ENCODE measurements at places on chromosomes 13 and 19.

GRCh38 chr19:17610384-17610783 lies 54.9 kb downstream of the COLGALT1 start:
- DNase-seq = no peak

DNA sequence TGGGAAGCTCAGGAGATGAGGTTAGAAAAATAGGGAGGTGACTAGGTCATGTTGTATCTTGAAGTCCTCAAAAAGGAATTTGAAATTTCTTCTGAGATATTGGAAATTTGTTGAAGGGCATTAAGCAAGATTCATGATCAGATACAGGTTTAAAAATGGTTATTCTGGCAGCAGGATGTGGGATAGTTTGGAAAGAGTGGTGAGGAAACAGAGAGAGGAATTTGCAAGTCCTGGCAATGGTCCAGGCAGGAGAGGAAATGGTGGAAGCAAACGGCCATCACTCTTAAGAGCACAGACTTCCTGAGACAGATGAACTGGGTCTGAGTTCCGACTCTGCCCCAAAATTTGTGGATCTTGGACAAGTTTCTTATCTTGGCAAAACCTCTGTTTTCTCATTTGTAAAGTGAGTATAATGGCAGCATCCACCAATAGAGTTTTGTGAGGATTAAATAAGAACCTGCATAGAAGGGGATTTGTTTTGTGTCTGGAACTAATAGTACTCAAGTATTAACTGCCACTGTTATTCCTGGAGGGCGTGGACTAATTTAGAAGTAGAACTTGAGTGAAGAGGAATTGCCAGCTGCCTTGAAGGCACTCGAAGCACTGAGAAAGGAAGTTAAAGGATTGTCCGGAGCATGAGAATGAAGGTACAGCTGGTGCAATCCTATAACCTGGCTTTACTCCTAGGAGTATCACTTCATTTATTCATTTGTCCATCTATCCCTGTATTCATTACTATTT lies 99.6 kb downstream of the CCNA1 start:
- DNase-seq = no peak

DNA sequence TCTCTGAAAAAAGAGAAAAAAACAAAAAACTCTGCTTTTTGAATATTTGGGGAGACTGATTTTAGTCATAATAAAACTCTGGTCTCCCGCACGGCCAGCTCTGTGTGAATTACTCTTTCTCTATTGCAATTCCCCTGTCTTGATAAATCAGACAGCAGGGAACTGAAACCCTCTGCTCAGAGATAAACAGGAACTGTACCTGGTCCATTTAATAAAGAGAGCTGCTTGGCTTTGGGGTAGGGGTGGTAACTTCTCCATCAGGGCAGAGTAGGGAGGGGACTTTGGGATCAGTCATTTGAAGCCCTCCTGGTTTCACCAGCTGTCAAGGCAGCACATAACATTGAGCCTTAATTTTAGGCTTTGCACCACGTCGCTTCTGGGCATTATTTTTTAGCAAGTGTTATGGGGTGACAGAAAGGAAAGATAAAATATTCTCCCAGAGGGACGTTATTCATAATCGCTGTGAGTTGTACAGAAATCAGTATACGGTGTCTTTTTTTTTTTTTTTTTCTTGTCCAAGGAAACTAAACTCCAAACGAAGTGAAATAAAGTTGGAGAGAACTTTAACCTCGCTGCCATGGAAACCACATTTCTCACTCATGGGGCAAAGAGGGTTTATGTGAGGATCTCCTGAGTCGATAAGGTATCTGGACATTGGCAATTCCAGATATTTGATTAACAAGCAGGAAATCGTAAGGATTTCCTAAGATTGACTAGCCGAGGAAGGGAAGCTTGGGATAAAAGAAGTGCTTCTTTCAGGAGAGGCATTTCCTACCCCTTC lies 99.0 kb upstream of the MRI1 start:
- no peak for DNase-seq

DNA sequence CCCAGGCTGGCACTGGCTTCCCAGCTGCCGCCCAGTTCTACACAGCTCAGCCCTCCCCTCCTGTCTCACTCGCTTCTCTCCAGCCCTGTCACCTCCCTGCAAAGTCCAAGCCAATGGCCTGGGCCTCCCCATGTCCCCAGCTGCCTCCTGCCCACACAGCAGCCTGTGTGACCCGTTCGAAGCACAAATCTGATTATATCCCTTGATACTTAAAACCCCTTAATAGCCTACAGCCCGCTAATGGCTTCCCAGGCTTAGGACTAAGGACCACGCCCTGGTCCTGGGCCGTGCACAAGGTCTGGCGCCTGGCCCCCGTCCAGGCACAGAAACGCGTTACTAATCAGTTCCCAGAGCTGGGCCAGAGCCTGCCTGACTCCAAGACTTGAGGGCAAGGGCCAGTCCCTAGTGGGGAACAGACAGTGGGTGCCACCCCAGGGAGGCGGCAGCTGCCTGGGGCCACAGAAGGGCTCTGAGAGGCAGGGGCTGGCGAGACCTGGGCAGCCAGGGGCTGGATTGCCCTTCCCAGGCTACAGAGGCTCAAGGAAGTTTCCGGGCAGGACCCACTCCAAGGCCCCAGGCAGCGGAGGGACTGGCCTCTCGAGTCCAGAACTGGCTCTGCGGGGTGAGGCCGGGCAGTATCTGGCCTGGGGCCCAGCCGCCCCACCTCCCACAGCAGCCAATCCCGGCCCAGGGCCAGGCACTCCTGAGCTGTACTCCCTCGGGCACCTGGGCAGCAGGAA lies 10.4 kb downstream of the XAB2 start:
- no peak for DNase-seq

DNA sequence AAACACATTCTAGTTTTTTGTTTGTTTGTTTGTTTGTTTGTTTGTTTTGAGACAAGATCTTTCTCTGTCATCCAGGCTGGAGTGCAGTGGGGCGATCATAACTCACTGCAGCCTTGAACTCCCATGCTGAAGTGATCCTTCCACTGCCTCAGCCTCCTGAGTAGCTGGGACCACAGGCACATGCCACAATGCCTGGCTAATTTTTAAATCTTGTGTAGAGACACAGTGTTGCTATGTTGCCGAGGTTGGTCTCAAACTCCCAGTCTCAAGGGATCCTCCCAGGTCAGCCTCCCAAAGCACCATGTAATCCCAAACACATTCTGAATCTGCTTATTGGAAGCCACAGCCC lies 15.8 kb downstream of the PLA2G4C start:
- no peak for DNase-seq

- no peak for DNase-seq
Observed at GRCh38 chr19:56150358-56150757, 9.3 kb downstream of the ZNF444 start.

GRCh38 chr19:30446850-30447552 lies 74.8 kb downstream of the ZNF536 start:
- DNase-seq = no peak

DNA sequence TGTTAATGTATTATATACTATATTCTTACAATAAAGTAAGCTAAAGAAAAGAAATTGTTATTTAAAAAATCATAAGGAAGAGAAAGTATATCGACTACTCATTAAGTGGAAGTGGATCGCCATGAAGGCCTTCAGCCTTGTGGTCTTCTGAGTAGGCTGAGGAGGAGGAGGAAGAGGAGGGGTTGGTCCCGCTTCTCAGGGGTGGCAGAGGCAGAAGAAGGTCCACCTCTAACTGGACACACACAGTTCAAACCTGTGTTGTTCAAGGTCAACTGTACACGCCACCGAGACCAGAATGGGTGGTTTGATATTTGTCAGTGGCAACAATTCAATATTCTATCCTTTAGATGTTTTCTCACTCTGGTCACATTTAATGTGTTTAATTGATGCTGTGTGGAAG lies 67.2 kb downstream of the ALOX5AP start:
- no peak for DNase-seq

DNA sequence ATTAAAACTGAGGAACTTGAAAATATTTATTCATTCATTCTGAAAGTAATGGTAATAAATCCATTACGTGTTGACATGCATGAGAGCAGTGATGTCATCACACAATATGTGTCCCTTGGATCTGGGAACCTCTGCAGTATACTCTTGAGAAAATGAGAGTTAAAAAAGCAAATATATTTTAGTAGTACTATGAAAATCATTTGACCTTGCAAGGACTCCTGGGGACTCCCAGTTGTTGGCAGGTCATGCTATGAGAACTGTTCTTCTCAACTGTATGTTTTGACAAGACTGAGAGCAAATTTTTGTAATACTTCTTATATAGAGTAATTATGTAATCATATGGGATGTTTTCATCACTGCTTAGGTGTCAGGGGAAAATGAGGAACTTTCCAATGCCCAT lies 249.4 kb downstream of the PCCA start:
- DNase-seq = no peak

- DNase-seq = no peak
Observed at GRCh38 chr13:21846605-21847004, 175.7 kb downstream of the FGF9 start.

GRCh38 chr13:31943591-31943990 lies 88.0 kb upstream of the FRY start:
- no peak for DNase-seq

- DNase-seq = no peak
Observed at GRCh38 chr19:46789371-46789770, 977 bp upstream of the SLC1A5 start.

GRCh38 chr13:44124352-44124751 lies 244.6 kb downstream of the LACC1 start:
- DNase-seq = no peak

GRCh38 chr19:17001603-17002183 lies 24.9 kb downstream of the CPAMD8 start:
- no peak for DNase-seq

All from cerebellar nuclear complex (tissue), 1 donor.